BJ (cell line): ENCODE measurements at places on chromosomes 4 and X. TPM values are rescaled to one million over a fixed set of nuclear protein-coding genes. Genes with fewer than 3 reads are reported as not detected.

- DNase-seq = no peak
Observed at GRCh38 chrX:136147315-136147901, at the start of gene FHL1. Gene FHL1, plus strand, starts transcription at chrX:136147533.

DNA sequence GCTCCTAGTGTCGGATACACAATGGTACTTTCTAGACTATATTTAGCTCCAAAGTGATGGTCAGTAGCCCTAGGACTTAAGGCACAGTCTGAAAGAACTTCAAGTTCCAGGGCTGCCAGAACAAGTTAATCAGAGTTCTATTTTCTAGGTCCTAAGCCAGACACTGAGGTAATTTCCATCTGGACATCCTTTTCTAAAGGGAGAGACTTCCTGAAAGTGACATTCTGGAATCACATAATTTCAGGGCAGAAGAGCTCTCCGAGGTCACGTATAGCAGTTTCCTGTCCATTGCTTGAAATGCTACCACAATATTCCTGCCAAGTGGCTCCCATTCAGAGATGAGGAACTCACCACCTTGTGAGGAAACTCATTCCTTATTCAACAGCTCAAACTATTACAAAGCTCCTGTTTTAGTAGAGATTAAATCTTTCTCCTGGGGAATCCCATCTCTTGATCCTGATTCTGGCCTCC lies 117.9 kb downstream of the COL25A1 start:
- DNase-seq = no peak

DNA sequence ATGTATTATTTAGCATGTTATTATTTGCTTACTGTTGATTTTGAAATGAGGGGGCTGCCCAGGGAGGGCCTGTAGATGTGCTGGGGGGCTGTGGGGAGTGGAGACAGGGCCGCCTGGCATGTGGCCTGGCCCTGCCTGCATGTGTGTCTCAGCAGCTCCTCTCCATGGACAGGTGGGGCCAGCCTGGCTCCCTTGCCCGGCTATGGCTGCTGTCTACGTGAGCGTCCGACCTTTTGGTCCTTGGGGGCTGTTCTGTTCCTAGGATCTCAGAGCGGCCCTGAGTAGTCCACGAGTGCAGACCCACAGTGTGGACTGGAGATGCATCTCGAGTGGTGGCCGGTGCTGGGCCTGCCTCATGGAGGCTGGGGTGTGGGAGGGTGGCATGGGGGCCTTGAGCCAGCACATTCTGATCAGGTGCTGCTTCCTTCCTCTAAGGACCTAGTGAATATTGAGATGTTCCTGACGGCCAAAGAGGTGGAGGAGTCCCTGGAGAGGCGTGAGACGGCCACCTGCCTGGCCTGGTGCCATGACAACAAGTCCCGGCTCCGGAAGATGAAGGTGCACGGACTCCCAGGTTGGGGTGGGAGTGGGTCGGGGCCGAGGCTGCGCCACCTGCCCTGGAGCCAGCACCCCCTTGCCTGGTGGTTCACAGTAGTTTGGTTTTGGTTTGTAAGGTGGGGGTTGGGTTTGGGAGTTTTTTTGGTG lies 24.9 kb upstream of the UVSSA start:
- no peak for DNase-seq

DNA sequence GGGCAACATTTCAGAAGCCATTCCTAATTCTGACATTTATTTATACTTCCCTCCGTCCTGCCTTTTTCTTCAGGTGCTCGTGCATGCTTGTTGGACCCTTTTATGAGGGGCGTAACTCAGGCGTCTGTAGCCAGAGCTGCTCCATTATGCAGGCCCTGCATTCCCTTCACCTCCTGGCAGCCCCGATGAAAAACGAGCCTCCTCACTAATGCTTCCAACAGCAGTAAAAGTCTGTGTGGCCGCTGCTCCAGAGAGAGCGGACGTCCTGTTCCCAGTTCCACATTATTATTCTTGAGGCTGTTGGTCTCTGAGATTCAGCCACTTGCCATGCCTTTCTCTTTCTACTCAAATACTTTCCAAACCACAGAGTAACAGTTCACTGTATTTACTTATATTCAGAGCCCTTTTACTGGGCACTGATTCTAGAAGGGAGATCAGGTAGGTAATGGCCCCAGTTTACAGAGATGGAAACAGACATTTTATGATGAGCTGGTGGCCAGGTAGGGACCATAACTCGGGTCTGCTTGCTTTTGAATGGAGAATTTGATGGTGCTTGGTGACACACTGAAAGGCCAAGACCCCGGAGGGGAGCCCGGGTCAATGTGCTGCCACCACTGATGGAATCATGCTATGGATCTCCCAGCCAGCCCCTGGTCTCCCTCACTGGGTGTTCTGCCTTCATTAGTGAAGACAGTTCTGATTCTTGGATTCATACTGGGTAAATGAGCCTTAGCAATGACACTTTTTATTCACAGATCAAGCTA lies 101.0 kb downstream of the GATB start:
- no peak for DNase-seq

- DNase-seq = no peak
Observed at GRCh38 chr4:182225257-182225852, 17.8 kb upstream of the TENM3 start.

GRCh38 chrX:11530621-11531020 lies 135.1 kb downstream of the ARHGAP6 start:
- no peak for DNase-seq

GRCh38 chr4:2265113-2266110 lies 3.5 kb upstream of the MXD4 start:
- no peak for DNase-seq

DNA sequence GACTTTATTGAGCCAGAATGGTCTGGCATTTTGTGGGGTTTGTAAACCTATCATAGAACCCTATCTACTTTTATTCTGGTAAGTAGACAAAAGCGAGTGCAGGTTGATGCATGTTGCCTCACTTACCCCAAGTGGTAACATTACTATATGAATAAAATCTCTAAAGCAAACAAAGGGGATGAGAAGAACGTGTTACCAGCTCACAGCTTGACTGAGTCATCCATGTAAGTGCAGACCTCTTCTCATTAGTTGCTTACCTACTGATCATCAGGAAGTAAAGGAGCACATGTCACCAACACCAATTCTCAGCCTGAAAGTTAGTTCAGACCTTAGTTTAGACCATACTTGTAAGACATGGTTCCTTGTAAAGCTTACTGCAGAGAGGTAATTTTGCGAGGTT lies 1328.3 kb downstream of the C4orf33 start:
- DNase-seq = no peak

DNA sequence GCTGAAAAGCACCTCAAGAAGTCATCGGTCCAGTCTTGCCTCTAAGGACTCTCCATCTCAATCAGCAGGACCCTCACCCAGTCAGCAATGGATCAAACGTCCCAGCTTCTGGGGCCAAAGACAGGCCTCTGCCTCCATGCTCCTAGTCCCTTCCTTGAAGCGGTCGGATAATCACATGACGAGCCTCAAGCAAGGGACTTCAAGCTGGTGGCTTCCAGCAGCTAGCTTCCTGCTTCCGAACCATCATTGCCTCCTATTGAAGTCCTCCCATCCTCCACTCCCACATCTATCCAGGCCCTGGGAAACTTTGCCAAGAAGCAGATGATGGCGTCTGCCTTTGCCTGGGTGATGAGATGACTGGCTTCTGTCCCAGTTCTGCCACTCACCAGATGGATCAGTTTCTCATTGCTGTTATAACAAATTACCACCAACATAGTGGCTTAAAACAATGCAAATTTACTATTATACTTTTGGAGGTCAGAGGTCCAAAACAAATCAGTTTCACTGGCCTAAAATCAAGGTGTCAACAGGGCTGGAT lies 135.2 kb upstream of the MAMLD1 start:
- no peak for DNase-seq

DNA sequence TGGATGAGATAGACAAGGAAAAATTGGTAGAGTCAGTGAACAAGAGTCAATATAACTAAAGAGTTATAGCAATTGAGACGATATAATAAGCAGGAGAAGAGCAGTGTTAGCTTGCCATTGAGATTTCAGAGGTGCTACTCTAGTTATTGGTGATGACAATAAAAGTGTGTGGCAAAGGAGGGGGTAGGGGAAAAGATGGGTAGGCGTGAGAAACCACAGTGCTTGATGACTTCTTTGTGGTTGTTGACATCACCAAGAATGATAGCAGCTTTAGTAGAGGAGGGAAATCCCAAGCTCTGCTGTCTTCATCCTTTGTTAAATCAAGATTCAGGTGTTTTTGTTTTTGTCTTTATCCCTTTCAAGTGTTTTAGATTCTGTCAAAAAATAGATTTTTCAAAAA lies 179.9 kb upstream of the PPP3CA start:
- no peak for DNase-seq

- no peak for DNase-seq
Observed at GRCh38 chr4:160403081-160403480, 1300.2 kb downstream of the RAPGEF2 start.

DNA sequence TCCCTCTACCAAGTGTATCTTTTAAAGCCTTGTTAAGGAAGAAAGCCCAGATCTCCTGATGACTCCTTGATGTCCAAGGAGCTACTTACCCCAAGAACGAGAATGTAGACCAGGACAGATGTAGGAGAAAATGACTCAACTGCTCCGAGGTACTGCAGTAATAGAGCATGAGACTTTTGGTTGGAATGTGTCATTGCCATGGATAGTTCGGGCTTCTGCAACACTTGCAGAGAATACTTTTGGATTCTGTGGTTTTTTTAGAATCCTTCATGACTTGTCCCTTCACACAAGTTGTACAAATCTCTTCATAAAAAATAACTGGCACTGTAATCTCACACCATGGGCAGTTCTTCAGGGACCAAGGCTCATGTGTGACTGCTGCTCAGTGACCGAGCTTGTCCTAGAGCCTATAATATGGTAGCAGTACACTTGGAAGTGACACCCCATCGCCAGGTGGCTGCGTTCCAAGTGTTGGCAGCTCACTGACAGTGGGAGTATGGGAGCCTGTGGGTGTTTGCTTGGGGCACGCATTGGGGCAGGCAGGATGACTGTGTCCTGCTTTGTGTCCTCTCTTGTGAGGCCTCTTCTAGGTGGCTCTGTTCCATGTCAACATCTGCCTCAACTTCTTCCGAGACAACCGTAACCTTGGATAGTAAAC lies 87.9 kb upstream of the WDR1 start:
- peak; percentile 77 for DNase-seq

DNA sequence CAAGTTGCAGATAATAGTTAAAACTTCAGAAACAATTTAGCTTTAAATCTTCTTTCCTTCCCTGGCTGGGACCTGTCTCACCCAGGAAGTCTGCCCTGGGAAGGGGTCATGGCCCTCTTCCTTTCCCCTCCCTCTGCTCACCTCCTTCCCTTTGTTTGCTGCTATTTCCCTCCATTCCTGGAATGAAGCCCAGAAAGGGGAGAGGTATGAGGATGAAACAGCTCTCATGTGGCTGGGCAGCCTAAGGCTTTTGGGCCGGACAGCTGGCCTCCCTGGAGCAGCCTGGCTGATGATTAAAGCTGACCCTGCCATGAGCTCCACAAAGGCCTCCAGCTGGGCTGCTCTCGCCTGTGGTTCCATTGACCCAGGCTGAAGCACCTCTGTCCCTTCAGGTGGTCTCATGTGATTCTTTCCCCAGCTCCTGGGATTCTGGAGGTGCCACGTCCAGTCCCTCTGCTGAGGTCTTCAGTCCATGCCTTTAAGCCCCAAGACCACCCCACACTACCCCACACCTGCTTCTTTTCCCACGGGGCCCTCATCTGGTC lies 202.1 kb downstream of the PTTG2 start:
- DNase-seq = no peak

The NCAPG gene
- polyA plus RNA-seq = 7.8 and 14.4 TPM in 2 replicates

The C4orf36 gene
- polyA plus RNA-seq = 3.0 and 3.1 TPM in 2 replicates

The VSIG4 gene
- not detected in 2 replicates for polyA plus RNA-seq
